ENCODE measurements at places on chromosomes 12 and 14. TPM values are rescaled to one million over a fixed set of nuclear protein-coding genes. Genes with fewer than 3 reads are reported as not detected.

MYF6 gene
- not detected for total RNA-seq

OR4K17 gene
- not detected for total RNA-seq

PTPRB gene
- total RNA-seq: 32.6 TPM

SMOC1 gene
- total RNA-seq: 3.7 TPM

CYP46A1 gene
- total RNA-seq: 3.1 TPM

KRT78 gene
- not detected for total RNA-seq

FIGNL2 gene
- total RNA-seq: 0.23 TPM

GPR162 gene
- 4.0 TPM for total RNA-seq

PTGER2 gene
- total RNA-seq: 1.3 TPM

NTF3 gene
- 0.39 TPM for total RNA-seq

MEG3 gene
- total RNA-seq: 1,457 TPM

SERPINA5 gene
- total RNA-seq: 887 TPM

USP44 gene
- 1.2 TPM for total RNA-seq

CIROP gene
- not detected for total RNA-seq

CLEC4C gene
- not detected for total RNA-seq

TBX5 gene
- 0.11 TPM for total RNA-seq

TMEM106C gene
- total RNA-seq: 108 TPM

CHURC1 gene
- 74.7 TPM for total RNA-seq

FAIM2 gene
- total RNA-seq: 46.1 TPM

OR6C2 gene
- total RNA-seq: not detected

EXOC3L4 gene
- total RNA-seq: 0.32 TPM

GLT8D2 gene
- 16.1 TPM for total RNA-seq

KRT77 gene
- total RNA-seq: not detected

GATC gene
- total RNA-seq: 38.7 TPM

CBLN3 gene
- 18.2 TPM for total RNA-seq

SPTB gene
- total RNA-seq: 0.35 TPM

GZMB gene
- total RNA-seq: not detected

TEX52 gene
- total RNA-seq: not detected

Data from adrenal gland (tissue), 19 donors.